ENCODE measurements at places on chromosomes 11 and 22.

GRCh38 chr11:6992457-6993417 lies 27.4 kb downstream of the ZNF214 start:
- no peak for DNase-seq

GRCh38 chr22:37229805-37230672 lies 14.0 kb downstream of the RAC2 start:
- DNase-seq, result peak; percentile 77

GRCh38 chr11:19625438-19625837 lies 87.2 kb upstream of the NAV2 start:
- no peak for DNase-seq

- DNase-seq, result no peak
Measured at GRCh38 chr11:96293598-96294021, 49.4 kb downstream of the MAML2 start.

DNA sequence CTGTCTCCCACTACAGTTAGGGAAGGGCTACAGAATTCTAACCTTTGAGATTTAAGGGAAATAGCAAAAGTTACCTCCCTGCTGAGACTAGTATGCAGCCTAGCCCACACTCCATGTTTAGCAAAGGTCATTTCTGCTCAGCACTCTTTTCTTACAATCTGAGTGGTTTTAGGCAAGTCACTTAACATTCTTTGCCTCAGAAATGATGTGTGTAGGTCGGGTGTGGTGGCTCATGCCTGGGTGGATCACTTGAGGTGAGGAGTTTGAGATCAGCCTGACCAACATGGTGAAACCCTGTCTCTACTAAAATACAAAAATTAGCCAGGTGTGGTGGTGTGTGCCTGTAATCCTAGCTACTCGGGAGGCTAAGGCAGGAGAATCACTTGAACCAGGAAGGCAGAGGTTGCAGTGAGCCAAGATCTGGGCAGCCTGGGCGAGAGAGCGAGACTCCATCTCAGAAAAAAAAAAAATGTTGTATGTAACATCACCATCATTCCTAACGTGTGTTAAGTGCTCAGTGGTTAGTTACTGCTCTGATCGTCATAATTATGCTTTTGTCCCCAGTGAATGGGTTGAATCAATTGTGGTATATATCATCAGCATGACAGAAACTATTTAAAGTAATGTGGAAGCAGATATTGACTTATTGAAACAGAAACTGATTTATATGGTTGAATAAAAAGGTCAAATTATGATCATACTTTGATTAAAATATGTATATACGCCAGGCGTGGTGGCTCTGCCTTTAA lies 55.0 kb downstream of the COPB1 start:
- DNase-seq, result no peak

DNA sequence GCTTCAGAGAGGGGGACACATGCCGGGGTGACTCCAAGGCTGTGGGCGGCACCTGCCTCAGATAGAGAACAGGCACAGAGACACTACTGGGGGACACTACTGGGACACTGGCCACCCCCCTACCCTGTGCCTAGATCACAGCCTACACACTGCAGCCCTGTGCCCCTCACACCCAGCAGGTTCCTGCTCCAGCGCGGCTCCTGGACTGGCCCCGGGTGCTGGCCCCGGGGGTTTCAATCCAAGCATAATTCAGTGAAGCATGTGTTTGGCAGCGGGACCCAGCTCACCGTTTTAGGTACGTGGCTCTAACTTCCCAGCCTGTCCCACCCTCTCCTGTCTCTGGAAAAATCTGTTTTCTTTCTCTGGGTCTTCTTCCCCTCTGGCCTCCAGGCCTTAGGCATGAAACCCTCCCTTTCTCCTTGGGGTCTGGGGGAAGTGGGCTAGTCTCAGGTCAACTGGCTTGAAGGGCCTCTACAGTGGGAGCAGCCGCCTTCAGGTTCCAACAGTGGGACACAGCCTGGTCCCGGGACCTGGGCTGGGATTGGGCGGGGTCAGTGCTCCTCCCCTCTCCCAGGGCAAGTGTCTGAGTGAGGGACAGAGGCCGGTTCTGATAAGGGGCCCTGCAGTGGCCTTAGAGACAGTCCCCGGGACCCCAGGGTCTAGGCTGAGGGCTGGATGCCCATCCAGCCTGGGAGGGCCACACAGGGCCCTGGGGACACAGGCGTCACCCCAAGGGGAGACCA lies 98.8 kb downstream of the CRYBB2 start:
- no peak for DNase-seq

DNA sequence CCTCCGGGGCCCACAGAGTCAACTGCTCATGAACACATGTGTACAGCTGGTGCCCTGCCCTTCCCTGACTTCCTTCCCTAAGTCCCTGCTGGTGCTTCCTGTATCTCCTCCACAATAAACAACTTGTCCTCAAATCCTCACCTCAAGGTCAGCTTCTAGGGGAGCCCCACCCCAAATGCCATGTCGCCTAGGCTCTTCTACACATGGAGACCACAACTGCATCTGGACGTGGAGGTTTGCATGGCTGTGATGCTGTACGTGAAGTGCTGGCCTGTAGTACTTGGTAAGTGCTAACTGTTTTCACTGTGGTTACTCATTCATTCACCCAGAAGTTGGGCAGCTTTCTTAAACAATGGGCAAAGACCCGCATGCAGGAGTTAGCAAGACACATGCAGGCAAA lies 359.5 kb downstream of the SHANK2 start:
- DNase-seq, result no peak

DNA sequence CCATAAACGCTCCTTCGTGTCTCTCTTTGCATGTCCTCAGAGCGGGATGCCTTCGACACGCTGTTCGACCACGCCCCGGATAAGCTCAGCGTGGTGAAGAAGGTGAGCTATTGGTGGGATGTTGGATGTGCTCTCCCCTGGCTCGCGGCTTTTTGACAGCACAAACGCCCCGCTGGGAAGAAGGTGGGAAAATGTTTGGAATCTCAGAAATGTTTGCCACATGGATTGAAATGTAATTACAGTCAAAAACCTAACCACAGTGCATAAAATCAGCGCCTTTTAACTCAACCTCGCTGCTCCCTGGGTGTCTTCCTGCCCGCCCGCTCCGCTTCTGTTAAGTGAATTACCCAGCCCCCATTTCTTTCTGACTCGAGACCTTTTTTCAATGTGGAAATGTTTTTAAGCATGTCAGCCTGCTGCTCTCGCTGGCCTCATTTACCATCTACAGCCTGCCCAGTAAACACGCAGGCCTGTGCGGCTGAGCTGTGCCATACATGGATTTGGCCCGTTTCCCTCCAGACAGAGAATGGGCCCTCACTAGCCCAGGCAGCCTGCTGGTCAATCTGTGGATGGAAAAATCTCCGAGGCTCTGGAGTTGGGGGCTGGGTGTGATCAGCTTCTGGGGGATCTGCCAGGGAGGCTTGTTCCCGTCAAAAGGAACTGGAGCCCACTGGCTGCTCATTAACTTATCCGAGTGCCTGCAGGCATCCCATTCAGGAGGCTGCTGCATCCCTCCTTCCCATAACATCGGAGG lies 32.7 kb upstream of the PARVG start:
- no peak for DNase-seq

- no peak for DNase-seq
Measured at GRCh38 chr22:20402960-20403778, 9.2 kb downstream of the ZNF74 start.

DNA sequence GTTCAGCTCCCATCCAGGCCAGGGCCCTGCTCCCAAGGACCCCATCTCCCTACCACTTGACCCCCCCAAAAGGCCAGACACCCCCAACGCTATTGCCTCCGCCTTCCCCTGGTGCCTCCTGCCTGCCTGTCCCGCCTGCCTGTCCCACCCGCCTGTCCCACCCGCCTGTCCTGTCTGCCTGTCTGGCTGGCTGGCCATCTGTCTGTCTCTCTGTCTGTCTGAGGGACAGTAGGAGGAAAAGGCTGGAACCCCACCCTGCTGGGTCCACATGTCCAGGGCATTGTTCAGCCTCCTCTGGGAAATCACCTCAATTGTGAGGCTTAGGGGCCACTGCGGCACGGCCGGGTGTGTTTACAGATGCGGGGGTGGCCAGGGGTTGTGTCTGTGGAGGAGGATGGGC lies 25.3 kb upstream of the CBX7 start:
- DNase-seq, result no peak

DNA sequence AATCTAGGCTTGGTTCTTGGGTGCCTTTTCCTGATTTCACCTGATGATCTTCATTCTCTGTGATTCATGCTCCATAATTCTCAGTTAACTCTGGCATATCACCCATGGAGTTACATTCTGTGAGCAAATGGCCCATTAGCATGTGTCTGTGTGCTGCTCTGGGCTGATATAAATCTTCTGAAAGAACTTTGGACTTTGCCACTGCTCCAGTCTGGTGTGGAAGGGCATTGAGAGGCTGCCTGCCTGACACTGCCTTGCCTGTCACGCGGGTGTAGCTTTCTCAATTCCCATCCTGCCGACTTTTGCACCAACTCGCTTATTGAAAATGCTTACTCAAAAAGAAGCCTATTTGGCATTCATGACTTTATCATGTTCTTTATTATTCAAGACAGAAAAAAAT lies 42.2 kb downstream of the FAT3 start:
- DNase-seq, result no peak

- no peak for DNase-seq
Measured at GRCh38 chr22:37062702-37063381, 11.3 kb downstream of the KCTD17 start.

- no peak for DNase-seq
Measured at GRCh38 chr22:43616645-43617044, 195.5 kb downstream of the EFCAB6 start.

DNA sequence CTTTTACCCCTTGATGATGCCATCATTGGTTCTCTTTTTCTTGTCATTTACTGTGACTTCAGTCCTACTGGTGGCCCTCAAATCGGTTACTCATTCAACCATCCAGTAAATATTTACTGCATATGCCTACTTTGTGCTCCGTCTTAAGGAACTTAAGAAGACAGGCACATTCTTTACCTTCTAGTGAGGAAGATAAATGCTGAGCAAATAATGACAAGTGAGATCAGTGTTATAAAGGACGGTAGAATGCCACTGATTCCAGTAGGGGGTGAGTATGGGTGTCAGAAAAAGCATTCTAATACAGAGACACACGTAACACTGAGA lies 1.6 kb downstream of the ANKRD42 start:
- DNase-seq, result no peak

- DNase-seq, result no peak
Measured at GRCh38 chr11:35709376-35709775, 46.8 kb downstream of the TRIM44 start.

DNA sequence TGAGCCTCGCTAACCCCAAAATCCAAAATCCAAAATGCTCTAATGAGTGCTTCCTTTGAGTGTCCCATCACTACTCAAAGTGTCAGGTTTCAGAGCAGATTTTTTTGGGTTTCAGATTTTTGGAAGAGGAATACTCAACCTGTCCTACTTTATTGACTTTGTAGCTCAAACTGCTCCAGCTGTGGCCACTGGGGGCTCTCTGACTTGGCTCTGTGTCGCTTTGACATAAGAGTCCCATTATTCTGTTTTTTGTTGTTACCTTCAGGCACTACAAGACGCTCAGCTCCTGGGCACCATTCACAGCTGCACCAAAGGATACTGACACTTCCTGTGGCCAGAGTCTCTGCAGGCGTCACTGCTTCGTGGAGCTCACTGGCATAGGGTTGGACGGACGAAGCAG lies 41.1 kb downstream of the PHF21B start:
- no peak for DNase-seq

Data from GDM1 (cell line).